ENCODE measurements at places on chromosomes 16 and 17. TPM values are rescaled to one million over a fixed set of nuclear protein-coding genes. Genes with fewer than 3 reads are reported as not detected.

TMC7 gene
- 7.6 TPM for total RNA-seq

WFIKKN2 gene
- total RNA-seq = 0.03 TPM

SYT17 gene
- total RNA-seq = 9.8 TPM

CES2 gene
- total RNA-seq = 32.6 TPM

CACNG5 gene
- not detected for total RNA-seq

CACNG1 gene
- not detected for total RNA-seq

KCNH6 gene
- total RNA-seq = not detected

CCDC78 gene
- total RNA-seq = 6.6 TPM

KRT16 gene
- 1.1 TPM for total RNA-seq

CTRB2 gene
- not detected for total RNA-seq

TRPV2 gene
- total RNA-seq = 0.60 TPM

C17orf50 gene
- 0.33 TPM for total RNA-seq

DNASE1L2 gene
- total RNA-seq = 1.2 TPM

KIF18B gene
- total RNA-seq = 40.2 TPM

ARHGDIG gene
- 2.9 TPM for total RNA-seq
